ENCODE measurements at places on chromosomes 16 and 17. TPM values are rescaled to one million over a fixed set of nuclear protein-coding genes. Genes with fewer than 3 reads are reported as not detected.

DNA sequence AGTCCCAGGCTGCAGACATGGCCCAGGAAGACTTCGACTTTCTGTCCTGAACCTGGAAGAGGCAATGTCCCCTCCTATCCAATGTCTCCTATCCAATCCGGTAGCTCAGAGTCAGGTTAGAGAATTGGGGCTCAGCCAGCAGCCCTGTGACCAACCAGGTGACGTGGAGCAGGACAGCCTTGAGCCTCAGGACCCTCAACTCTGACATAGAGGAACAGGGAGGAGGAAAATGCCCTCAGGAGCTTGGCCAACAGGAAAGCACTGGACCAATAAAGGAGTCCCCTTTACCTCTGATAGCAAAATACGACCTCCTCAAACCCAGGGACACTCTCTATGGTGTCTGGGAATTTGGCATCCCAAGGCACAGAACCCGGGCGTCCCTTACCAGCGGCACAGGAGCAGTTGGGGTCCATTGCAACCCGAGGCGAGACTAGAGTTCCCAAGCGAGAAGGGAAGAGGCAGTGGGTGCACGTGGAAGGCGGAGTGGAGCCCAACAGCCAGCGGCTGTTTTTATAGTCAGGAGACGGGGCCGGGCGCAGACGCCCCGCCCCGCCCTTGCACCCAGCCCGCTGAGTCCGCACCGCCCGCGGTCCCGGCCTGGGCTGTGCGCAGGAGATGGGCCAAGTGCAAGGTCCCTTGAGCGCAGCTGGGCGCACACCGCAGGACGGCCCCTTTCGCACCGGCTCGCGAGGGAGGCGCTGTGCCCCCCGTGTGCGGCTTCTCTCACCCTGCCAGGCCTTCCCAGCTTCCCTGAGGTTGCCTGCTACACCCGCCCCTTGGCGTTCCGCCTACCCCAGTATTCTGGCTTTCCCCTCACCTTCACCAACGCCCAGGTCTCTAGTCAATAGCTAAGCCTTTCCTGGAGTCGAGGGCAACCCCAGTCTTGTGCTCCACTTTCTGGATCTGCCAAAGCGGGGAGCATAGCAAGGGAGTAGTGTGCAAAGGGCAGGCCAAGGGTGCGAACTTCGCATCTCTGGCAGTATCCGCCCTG, at the start of gene MT1G:
Gene MT1G, minus strand, starts transcription at position 485 of the 991 bp plus-strand sequence. Its CDS starts 72 bp downstream, at position 413.
- DNase-seq = no peak

GRCh38 chr17:44304651-44305050, 3.8 kb upstream of the RUNDC3A start:
- DNase-seq = no peak

OR2C1 gene
- total RNA-seq = not detected

- DNase-seq = no peak
Measured at GRCh38 chr17:64223283-64223682, 39.8 kb downstream of the TEX2 start.

- DNase-seq = no peak
Measured at GRCh38 chr16:50467943-50468748, 80.0 kb upstream of the NKD1 start.

NPIPA3 gene
- total RNA-seq = 2.9 TPM

GRCh38 chr16:84919269-84919668, 92.1 kb downstream of the ZDHHC7 start:
- DNase-seq = no peak

PDE6G gene
- 3.4 TPM for total RNA-seq

PPM1E gene
- total RNA-seq = not detected

MMP15 gene
- total RNA-seq = 0.19 TPM

KRTAP29-1 gene
- not detected for total RNA-seq

SOX15 gene
- not detected for total RNA-seq

- no peak for DNase-seq
Measured at GRCh38 chr16:24367186-24367710, 111.1 kb downstream of the CACNG3 start.

SLC22A31 gene
- 0.33 TPM for total RNA-seq

GNAO1 gene
- 2.3 TPM for total RNA-seq

GRCh38 chr17:40417258-40417608, 463 bp downstream of the TOP2A start:
- DNase-seq = no peak

C17orf113 gene
- 0.22 TPM for total RNA-seq

ATP2C2 gene
- total RNA-seq = not detected

DNA sequence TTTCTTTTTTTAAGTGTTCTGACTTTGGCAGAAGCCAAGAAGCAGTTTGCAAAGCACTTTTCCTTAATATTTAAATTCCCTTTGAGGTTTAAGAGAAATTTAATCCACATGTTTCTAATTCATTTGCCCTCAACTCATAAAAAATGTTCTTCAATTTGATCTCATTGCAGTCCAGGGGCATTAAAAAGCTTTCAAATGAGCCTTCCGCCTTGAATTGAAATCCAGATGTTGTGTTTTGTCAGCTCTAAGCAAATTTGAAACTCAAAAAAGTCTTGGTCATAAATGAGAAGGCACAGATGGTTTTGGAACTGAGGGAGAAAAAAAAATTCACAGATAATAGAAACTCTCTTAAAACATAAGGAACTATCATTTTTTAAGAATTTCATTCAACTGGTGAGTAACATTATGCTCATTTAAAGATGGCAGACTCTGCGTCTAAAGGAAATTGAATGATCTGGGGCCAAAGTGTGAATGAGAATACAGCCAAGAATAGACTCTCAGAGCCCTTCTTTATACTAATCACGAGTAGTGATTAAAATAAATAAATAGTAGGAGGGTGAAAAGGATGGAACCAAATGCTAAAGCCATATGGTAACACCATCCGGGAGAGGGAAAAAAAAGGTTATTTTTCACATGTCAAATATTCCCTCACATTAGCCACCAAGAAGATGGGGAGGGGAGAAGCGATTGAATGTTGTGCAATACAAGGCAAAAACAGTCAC, 1304.7 kb downstream of the CDH8 start:
- no peak for DNase-seq

DNA sequence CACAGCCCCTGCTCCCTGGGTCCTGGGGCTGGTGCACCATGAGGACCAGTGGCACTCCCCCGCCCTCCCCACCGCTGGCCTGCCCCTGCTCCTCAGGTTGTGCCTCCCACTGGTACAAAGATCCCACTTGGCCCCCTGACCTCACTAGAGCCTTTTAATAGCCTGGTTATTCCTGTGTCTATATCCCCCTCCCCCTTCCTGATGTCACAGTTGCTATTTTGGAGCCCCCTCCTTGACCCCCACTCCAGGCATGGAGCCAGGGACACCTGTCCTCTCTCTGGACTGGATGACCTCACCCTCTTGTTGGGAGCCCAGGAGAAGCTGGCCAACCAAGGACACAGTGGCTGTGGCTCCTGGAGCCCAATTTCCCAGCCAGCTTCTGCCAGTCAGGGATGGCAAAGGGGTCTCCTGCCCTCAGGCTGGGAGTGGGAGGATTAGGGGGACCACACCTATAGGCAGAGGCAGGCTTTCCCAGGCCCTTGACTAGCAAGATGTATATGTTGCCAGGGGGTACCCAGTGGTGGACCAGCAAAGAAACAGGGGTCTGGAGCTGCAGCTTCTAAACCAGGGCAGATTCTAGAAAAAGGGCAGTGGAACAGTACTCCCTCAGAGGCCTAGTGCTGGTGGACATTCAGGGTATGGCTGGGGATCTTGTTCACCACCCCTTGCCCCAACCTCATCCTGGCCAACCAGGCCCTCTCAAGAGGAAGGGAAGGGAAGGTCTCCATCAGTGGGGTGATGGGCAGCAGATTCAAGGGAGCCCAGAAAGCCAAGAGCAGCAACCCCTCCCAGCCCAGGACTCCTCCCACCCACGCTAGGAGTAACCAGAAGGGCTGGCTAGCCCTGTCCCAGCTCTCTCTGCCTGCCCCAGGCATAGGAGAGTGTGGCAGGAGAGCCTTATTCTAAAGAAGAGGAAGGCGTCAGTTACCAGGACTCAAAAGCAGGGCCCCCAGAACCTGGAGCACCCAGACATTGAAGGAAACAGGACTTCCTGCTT, 10.9 kb downstream of the HDAC5 start:
- DNase-seq = no peak

DNA sequence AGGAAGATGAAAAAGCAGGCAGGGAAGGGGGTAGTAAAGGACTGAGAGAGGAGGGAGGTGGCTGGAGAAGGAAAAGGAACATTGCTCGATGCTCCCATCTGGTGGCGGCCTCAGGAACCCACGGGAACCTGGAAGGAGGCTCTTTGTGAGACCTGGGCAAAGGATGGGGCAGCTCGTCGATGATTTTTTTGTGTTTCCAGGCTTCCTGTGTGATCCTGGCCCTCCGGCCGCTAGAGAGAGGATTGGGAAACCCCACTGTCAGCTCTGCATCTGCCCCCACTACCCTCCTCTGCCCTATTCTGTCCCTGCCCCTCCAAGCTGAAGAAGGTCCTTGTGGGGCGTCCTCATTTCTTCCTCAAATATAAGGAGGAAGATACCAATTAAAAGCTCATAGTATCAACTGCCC, 6.6 kb downstream of the WFIKKN2 start:
- peak; percentile 59 for DNase-seq

CBX1 gene
- 6.6 TPM for total RNA-seq

DNA sequence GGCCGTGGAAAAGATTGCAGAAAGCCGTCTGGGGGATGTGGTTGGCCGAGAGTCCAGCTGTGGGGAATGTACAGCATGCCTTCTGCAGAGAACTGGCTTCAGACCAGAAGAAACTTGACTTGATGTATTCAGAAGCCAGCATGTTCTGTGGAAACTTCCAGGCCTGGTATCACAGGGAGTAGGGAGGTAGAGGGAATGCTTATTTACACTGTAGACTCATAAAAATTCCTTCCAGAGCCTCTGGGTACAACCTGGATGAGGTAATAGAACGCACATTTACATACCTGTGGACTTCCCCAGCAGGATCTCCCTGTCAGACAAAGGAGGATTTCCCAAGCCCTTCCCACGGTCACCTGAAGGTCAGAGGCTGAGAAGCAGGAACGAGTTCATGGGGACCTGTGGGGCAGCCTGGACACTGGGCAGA, 11.8 kb upstream of the GAS7 start:
- no peak for DNase-seq

DNA sequence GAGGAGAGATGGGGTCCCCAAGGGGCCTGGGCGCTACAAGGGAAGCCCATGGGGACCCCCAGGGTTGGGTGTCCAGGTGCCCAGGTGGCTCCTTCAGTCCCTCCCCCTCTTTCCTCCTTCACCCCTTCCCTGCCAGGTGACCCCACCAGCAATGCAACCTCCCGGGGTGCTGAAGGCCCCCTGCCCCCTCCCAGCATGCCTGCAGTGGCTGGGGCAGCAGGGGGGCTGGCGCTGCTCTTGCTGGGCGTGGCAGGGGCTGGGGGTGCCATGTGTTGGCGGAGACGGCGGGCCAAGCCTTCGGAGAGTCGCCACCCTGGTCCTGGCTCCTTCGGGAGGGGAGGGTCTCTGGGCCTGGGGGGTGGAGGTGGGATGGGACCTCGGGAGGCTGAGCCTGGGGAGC, 4.0 kb downstream of the EFNB3 start:
- no peak for DNase-seq

SEBOX gene
- total RNA-seq = not detected

ITGB3 gene
- total RNA-seq = not detected

- DNase-seq = no peak
Measured at GRCh38 chr17:79927688-79928501, 88.7 kb upstream of the CBX4 start.

KRTAP2-3 gene
- not detected for total RNA-seq

GRCh38 chr17:2250140-2251095, 53.2 kb downstream of the SMG6 start:
- peak; percentile 60 for DNase-seq

KLHL36 gene
- 56.5 TPM for total RNA-seq

AATF gene
- total RNA-seq = 49.5 TPM

- DNase-seq = peak; percentile 74
Measured at GRCh38 chr16:85114909-85115567, 2.8 kb upstream of the CIBAR2 start.

KLHL11 gene
- 38.9 TPM for total RNA-seq

Data from CD8-positive, alpha-beta T cell (primary cell).